NCI-H1694 (cell line): ENCODE measurements at places on chromosomes 5 and 9.
A peak's percentile ranks its signal among the peaks of the same experiment; 100 is the strongest.

- peak; percentile 81 for DNase-seq
Observed at GRCh38 chr5:141514330-141515133, 25.7 kb downstream of the PCDHGC5 start.

DNA sequence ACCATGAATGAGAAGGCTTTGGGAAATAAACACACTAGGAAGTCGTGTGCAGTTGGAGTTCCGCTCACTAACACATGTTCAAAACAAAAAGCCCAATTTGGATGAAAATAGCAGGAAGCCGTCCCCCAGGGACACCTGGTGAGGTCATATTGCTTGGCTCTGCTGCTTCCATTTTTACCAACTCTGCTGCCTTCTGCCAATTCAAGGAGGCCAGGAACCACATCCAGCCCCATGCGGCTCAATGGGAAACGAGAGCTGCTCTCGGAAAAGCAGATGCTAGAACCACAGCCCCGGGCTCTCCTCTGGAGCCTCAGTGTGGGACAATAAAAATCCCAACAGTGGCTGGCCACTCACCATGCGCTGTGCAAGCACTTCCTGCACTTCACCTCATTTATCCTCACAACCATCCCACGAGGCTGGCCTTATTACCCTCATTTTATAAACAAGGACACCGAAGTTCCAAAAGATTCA lies 13.4 kb downstream of the ADAM19 start:
- peak; percentile 70 for DNase-seq

GRCh38 chr5:72817671-72818266 lies 1.3 kb downstream of the TNPO1 start:
- no peak for DNase-seq

DNA sequence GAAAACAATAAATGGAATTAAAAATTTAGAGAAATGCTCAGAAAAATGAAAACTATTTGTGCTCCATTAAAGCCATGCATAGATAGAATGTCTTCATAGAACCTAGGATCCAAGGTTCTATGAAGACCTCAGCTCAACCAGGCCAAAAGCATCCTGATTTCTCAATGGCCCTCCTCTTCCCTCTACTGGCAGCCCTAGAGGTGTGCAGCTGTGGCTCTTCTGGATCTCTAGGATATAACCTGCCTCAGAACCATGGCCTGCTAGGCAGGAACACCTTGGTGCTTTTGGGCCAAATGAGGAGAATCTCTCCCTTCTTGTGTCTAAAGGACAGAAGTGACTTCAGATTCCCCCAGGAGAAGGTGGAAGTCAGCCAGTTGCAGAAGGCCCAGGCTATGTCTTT lies 15.1 kb downstream of the IFNA1 start:
- no peak for DNase-seq

- DNase-seq, result no peak
Observed at GRCh38 chr5:79962575-79963222, 28.4 kb downstream of the MTX3 start.

DNA sequence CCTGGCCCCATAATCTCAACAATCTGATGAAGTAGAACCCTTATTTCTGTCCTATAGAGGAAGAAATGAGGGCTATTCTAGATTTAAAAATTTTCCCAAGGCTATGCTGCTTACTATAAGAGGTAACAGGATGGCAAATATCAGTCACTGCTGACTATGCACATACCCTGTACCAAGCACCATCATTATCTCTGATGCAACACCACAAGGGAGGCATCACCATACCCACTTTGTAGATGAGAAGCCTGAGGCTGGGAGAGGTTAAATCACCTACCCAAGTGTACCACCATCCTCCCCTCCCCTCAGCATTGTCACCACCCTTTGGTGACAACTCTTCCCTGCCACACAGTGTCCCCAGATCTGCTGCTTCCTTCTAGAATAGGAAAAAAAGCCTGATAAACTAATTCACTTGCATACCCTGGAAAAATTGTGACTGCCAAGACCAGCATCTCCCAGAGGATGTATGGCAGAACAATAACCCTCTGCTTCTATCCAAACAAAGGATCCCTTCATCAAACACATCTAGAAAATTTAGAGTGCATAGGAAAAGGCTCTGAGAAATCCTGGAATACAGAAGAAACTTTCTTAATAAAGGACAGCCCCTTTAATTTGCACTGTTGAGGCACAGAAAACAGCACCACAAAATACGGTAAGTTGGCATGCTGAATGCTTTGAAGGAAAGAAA lies 48.3 kb downstream of the PRRC1 start:
- no peak for DNase-seq

GRCh38 chr9:76650692-76651091 lies 113.5 kb upstream of the PCA3 start:
- DNase-seq, result no peak

DNA sequence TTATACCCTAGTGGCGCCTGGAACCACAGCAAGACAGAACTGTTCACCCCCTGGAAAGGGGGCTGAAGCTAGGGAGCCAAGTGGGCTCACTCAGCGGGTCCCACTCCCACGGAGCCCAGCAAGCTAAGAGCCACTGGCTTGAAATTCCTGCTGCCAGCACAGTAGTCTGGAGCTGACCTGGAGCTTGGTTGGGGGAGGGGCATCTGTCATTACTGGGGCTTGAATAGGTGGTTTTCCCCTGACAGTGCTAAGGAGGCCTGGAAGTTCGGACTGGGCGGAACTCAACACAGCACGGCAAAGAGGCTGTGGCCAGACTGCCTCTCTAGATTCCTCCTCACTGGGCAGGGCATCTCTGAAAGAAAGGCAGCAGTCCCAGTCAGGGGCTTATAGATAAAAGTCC lies 19.5 kb downstream of the BTNL3 start:
- DNase-seq, result no peak

DNA sequence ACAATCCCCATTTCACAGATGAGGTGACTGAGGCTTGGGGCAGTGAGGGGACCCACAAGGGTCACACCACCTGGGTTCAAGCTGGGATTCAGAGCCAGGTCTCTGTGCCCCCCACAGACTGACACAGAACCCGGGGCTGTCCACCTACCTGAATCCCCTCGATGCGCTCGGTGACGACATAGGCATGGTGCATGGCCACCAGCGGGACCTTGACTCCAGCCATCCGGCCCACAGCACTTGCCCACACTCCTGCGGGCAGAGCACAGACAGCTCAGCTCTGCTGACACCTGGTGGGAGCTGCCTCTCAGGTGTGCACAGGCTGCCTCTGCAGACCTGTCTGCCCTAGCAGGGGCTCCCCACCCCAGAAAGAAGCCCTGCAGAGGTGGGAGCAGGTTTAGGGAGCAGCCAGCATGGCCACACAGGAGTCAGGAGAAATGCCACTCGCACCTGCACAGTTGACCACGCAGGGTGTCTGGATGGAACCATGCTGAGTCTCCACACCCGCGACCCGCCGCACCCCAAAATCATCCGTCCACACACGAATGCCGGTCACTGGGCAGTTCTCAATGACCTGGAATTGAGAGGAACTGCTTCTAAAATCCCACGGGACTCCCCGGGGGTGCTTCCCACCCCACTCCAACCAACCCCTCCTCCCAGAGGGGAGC lies 8.4 kb downstream of the SARDH start:
- DNase-seq, result no peak

- DNase-seq, result peak; percentile 35
Observed at GRCh38 chr9:12719431-12719830, 26.2 kb downstream of the TYRP1 start.

- no peak for DNase-seq
Observed at GRCh38 chr5:143741421-143741820, 70.5 kb upstream of the HMHB1 start.

DNA sequence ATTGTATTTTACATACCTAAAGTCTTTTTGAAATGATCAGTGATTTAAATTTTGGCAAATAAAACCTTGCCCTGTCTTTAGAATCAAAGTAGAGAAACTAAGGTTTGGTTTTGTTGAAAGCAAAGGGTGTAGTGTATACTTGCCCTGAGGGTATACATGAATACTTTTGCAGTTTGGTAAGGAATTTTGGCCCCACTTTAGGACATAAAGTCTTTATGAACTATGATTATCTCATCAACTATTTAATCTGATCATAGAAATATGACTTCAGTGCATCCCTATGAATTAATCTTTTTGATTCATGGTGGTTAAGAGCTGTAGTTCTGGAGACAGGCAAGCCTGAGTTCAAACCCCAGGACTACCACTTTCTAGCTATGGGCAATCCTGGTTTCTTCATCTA lies 17.7 kb downstream of the RAD1 start:
- DNase-seq, result no peak

GRCh38 chr9:112711050-112711689 lies 6.7 kb downstream of the INIP start:
- no peak for DNase-seq

DNA sequence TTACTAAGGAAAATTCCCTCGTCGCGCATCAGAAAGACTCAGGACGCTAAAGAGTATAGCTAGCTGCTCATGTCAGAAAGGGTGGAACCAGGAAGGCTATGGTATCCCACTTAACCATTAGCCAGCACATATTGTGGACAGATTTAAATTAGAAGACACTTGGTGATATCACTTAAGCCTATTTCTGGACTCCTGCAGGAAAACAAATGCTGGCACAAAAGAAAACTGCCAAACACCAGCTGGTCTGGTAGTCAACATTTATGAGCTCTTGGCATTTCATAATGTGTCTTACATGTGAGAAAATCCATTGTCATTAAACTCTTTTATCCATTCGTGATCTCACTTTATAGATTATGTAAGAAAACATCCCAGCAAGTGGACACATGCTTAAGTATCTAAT lies 377.4 kb downstream of the PTPRD start:
- DNase-seq, result no peak

GRCh38 chr5:154865466-154866184 lies 7.2 kb downstream of the CNOT8 start:
- DNase-seq, result no peak

DNA sequence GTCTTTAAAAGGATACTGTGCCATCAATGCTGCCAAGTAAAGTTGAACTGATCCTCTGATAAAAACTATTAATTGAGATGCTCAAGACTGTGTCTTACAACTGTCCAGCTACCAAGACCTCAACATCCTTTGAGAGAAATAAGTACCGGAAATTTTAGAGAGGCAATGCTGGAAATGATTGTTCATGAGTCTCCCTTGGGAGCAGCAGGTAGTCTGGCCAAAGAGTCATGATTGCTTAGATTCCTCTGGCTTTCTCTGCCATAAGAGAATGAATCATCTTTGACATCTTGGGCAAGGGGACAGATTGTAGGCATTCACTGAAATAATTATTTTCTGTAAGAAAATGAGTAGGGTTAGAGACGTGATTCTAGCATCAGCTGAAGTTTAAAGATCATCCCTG lies 466.6 kb upstream of the DAB2 start:
- DNase-seq, result no peak
